ENCODE measurements at places on chromosomes 6 and 20.

GRCh38 chr6:684831-685636, 7.9 kb downstream of the EXOC2 start:
- H3K4me1 ChIP-seq, result peaks cover 2% of the 10 kb centered on the region
- no peak overlapping the region for H3K4me3 ChIP-seq
- DNase-seq, result no peak

DNA sequence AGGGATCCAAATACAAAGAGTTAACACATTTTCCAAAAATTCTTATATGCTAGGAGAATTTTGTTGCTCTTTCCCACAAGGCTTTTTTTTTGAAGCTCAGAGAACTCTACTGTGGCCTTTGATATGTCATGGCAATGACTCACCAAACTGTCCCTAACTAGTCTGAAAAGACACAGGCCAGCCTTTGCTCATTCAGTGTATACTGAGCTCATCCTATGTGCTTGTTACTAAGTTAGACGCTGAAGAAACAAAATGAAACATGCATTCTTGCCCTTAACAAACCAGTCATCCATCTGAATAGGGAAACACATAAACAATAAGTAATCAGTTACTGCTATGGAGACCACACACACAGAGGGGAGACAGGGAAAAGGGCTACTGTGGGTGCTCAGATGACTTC, 291.8 kb downstream of the FOXC1 start:
- H3K27me3 ChIP-seq, result no peaks in the 10 kb centered on the region
- H3K4me1 ChIP-seq, result peaks cover 9% of the 10 kb centered on the region
- no peak overlapping the region for H3K4me3 ChIP-seq
- H3K36me3 ChIP-seq, result no peaks in the 10 kb centered on the region

DNA sequence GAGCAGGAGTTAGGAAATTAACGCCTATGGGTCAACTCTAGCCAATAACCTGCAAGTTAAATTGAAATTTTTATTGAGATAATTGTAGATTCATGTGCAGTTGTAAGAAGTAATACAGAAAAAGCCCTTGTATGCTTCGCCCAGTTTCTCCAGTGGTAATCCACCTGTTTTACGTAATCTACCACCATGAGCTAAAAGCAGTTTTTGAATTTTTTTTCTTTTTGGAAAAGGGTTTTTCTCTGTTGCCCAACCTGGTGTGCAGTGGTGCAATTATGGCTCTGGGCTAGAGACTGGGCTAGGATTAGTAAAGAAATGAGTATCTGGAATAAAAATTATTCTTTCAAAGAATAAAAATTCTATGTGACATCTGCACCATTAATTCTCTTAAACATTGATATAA, 116.2 kb downstream of the ZFP64 start:
- no peak overlapping the region for H3K4me3 ChIP-seq
- DNase-seq, result no peak
- no peaks in the 10 kb centered on the region for H3K36me3 ChIP-seq
- H3K27ac ChIP-seq, result no peak overlapping the region

- peaks cover 9% of the 10 kb centered on the region for H3K4me1 ChIP-seq
- peak overlapping the region; percentile 30 for H3K4me3 ChIP-seq
- no peaks in the 10 kb centered on the region for H3K27me3 ChIP-seq
These were observed 36.3 kb upstream of the ZFAND3 start for GRCh38 chr6:37783025-37783855.

DNA sequence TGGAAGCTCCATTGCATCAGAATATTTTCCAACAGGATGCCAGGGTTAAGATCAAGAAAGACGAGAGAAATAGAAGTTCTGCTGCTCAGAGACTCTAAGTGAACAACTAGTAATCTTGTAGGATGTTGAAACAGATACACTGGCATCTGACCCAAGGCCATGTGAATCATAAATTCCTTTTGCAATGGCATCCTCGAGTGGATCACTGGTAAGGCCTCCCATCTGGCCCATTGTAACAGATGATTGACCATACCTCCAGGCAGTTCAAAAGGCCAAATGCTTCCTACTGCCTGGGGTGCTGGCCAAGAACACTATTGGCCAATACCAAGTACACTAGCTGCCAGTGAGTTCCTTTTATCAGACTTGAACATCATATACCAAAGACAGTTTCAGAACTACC, 9.9 kb upstream of the SLC17A3 start:
- H3K36me3 ChIP-seq, result no peaks in the 10 kb centered on the region
- no peak overlapping the region for H3K27ac ChIP-seq
- no peak for DNase-seq
- no peaks in the 10 kb centered on the region for H3K27me3 ChIP-seq
- no peak overlapping the region for H3K4me3 ChIP-seq

GRCh38 chr20:59706400-59706693, 102.0 kb downstream of the PHACTR3 start:
- no peaks in the 10 kb centered on the region for H3K36me3 ChIP-seq
- no peak overlapping the region for H3K27ac ChIP-seq
- H3K4me1 ChIP-seq, result no peaks in the 10 kb centered on the region

- DNase-seq, result no peak
- no peak overlapping the region for H3K4me3 ChIP-seq
- H3K4me1 ChIP-seq, result no peaks in the 10 kb centered on the region
- no peaks in the 10 kb centered on the region for H3K36me3 ChIP-seq
These were observed 126.0 kb upstream of the LRFN2 start for GRCh38 chr6:40713002-40713719.

DNA sequence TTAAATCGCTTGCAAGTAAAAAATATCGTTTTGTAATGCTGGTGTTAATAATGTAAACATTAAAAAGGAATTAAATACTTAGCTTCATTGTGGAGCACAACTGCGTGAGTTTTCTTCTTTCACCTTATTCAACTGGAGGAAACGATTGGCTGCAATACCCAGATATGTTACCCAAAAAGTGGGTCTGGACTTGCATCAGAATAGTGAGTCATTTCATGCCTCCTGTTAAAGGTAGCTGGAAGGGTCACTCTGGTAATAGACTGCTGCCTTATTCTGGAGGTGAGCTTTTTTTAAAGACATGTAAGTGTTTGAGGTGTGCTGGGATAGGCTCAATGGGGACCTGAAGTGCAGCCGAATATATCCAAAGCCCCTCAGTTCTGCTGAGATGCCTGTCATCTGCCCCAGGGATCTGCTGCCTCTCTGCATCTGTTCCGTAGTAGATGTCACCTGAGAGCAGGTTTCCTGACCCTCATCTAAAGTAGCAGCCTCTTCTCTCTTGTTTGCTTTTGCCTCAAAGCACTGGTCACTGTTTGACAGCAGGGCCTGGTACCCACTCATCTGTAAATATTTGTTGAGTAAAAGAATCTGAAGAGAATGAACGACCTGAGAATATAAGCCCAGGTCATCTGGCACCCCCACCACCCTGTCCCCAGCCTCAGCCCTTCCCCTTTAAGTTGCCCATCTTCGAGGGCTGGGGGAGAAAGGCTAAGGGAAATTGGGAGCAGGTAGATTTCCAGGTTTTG, 5.6 kb upstream of the UQCC2 start:
- no peak for DNase-seq
- H3K27me3 ChIP-seq, result no peaks in the 10 kb centered on the region
- no peaks in the 10 kb centered on the region for H3K4me1 ChIP-seq

- no peaks in the 10 kb centered on the region for H3K36me3 ChIP-seq
- DNase-seq, result no peak
- no peaks in the 10 kb centered on the region for H3K27me3 ChIP-seq
- peaks cover 12% of the 10 kb centered on the region for H3K4me1 ChIP-seq
These were observed 39.6 kb downstream of the TPD52L1 start for GRCh38 chr6:125193208-125193607.

DNA sequence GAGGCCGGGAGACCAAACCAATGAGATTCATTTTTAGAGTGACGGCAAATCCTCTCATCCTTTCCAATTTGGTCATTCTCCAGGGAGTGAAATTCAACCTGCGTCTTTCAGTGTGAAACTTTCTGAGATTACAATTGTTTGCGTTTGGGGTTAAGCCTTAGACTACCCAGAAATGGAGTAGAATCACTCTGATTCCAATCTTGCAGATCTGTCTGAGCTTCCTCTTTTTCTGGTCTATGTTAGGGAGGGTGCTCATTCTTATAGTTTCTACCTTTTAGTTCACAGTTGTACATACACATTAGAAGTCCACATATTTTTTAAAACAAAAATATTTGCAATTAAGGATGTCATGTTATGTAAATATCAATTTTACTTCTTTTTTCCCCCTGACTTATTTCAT, 183.0 kb upstream of the PHACTR1 start:
- DNase-seq, result no peak
- H3K27me3 ChIP-seq, result no peaks in the 10 kb centered on the region
- no peak overlapping the region for H3K4me3 ChIP-seq
- no peaks in the 10 kb centered on the region for H3K4me1 ChIP-seq

GRCh38 chr6:9250852-9251251, 815.5 kb upstream of the SLC35B3 start:
- no peaks in the 10 kb centered on the region for H3K4me1 ChIP-seq
- H3K4me3 ChIP-seq, result no peak overlapping the region
- no peaks in the 10 kb centered on the region for H3K36me3 ChIP-seq

GRCh38 chr6:111129013-111129412, 41.7 kb downstream of the SLC16A10 start:
- peak; percentile 51 for DNase-seq
- no peaks in the 10 kb centered on the region for H3K36me3 ChIP-seq
- H3K27ac ChIP-seq, result no peak overlapping the region
- H3K4me1 ChIP-seq, result no peaks in the 10 kb centered on the region
- H3K4me3 ChIP-seq, result no peak overlapping the region

- peaks cover 5% of the 10 kb centered on the region for H3K4me1 ChIP-seq
- H3K36me3 ChIP-seq, result no peaks in the 10 kb centered on the region
- H3K27ac ChIP-seq, result no peak overlapping the region
- H3K27me3 ChIP-seq, result no peaks in the 10 kb centered on the region
These were observed 9.4 kb upstream of the PYGB start for GRCh38 chr20:25238319-25239037.

GRCh38 chr20:34324541-34324940, 21.4 kb upstream of the AHCY start:
- H3K4me1 ChIP-seq, result no peaks in the 10 kb centered on the region
- no peaks in the 10 kb centered on the region for H3K27me3 ChIP-seq
- no peak overlapping the region for H3K4me3 ChIP-seq
- H3K27ac ChIP-seq, result no peak overlapping the region

- no peaks in the 10 kb centered on the region for H3K36me3 ChIP-seq
- no peaks in the 10 kb centered on the region for H3K27me3 ChIP-seq
- no peak overlapping the region for H3K27ac ChIP-seq
- DNase-seq, result no peak
- H3K4me3 ChIP-seq, result no peak overlapping the region
These were observed 14.2 kb upstream of the SLC22A7 start for GRCh38 chr6:43283905-43284304.

DNA sequence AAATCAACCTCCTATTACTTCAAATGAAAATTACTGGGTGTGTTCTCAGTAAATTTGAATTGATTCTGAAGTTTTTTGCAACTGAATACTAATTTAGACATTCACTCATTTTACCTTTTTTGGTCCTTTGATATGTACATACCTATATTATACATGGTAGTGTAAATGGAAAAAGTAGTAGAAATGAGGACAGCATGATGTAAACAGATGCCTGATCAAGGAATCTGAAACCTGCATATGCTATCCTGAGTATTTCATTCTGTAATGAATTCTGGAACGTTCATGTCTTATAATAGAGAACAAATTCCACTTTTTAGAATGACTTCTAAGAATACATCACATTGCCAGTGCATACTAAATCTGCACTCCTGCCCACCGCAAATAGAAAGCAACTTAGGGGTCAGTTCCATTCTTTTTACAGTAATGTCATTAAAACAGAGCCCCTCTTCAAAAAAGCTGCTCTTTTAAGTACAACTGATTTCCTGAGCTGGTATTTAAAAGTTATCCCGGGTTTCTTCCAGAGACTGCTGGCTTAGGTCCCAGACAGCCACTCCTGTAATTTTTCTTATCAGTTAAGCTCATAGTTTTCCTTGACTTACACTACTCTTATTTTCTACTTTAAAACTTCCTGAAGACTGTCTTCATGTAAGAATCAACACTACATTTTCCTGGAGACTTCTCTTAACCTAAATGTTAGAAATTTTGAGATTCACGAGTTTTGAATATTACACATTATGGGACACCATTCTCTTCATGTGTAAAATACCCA, 48.4 kb downstream of the MAP3K7 start:
- no peaks in the 10 kb centered on the region for H3K27me3 ChIP-seq
- no peak overlapping the region for H3K27ac ChIP-seq
- no peaks in the 10 kb centered on the region for H3K36me3 ChIP-seq
- H3K4me1 ChIP-seq, result no peaks in the 10 kb centered on the region
- H3K4me3 ChIP-seq, result no peak overlapping the region

DNA sequence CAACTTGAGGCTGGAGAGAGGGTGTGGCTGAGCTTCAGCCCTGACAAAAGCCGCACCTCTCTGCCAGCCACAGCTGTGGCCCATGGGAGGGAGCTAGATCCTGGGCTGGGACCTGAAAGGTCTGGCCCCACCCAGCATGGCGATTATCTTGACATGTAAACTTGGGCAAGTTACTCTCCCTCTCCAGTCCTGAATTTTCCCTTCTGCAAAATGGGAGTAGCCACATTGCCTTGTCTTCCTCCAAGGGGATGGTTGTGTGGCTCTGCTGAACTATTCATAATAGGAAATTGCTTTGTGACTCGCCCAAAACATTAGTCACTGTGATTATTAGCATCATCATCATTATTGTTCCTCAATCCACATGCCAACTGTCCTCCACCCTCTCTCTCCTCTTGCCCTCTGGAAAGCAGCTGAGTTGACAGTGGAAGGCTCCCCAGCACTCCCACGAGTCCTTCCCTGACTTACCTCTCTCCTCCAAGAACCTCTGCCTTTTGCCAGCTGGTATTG, 23.0 kb upstream of the RBPJL start:
- no peak for DNase-seq
- no peaks in the 10 kb centered on the region for H3K36me3 ChIP-seq
- H3K27ac ChIP-seq, result no peak overlapping the region
- no peaks in the 10 kb centered on the region for H3K27me3 ChIP-seq
- no peaks in the 10 kb centered on the region for H3K4me1 ChIP-seq

DNA sequence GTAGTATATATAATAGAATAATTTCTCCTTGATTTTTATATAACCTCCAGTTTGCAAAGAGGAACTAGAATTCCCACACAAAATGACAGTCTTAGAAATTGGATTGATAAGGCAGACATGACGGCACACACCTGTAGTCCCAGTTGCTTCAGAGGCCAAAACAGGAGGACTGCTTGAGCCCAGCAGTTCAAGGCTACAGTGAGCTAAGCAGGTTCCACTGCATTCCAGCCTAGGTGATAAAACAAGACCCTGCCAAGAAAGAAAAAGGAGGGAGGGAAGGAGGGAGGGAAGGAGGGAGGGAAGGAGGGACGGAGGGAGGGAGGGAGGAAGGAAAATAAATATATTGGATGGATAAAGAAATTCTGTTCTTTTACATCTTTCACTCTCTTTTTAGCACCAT, 77.6 kb upstream of the SASH1 start:
- no peaks in the 10 kb centered on the region for H3K27me3 ChIP-seq
- H3K4me1 ChIP-seq, result peaks cover 1% of the 10 kb centered on the region
- no peak for DNase-seq
- no peak overlapping the region for H3K4me3 ChIP-seq
- no peak overlapping the region for H3K27ac ChIP-seq

All from ovary (tissue), 10 donors.